Stimulated activated CD4-positive, alpha-beta T cell treated with anti-CD3 and anti-CD28 coated beads, Interleukin-2, amount 100 ng/mL, for 48 hours (primary cell): ENCODE measurements at places on chromosomes 1 and 21.
A peak's percentile ranks its signal among the peaks of the same experiment; 100 is the strongest.

DNA sequence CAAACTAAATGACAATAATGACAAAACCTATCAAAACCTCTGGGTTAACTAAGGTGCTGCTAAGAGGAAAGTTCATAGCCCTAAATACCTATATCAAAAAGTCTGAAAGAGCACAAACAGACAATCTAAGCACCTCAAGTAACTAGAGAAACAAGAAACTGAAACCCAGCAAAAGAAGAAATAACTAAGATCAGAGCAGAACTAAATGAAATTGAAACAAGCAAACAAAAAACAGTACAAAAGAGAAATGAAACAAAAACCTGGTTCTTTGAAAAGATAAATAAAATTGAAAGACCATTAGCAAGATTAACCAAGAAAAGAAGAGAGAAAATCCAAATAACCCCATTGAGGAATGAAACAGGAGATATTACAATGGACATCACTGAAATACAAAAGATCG is 44.8 kb upstream of the KIAA0040 start:
- DNase-seq, result no peak

GRCh38 chr1:166295656-166296055 is 128.9 kb upstream of the FAM78B start:
- DNase-seq, result no peak

DNA sequence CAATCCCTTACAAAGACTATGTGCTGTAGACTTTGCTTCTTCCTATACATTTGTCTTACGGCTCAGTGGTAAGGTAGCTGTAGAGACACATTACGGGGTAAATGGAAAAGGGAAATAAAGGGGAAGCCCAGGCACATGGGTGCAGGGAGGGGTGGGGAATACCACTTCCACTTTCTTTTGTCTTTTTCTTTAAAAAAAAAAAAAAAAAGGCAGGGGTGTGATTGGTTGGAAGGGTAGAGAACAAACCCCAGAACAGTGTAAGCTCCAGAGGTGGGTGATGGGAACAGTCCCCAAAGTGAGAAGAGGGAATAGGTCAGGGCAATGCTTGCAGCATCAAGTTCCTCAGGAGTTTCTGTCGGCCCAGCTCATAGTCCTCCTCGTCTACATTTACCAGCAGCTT is 3.9 kb downstream of the NIT1 start:
- DNase-seq, result no peak

DNA sequence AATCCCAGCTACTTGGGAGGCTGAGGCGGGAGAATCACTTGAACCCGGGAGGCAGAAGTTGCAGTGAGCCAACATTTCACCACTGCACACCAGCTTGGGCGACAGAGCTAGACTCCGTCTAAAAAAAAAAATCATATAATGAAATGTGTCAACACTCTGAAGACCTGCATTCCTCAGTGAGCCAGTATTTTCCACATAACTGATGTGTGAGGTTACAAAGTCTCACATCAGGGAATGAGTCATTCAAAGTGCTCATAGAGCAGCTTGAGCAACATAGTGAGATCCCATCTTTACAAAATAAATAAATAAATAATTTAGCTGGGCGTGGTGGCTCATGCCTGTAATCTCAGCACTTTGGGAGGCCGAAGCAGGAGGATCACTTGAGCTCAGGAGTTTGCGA is 65.5 kb downstream of the CASZ1 start:
- no peak for DNase-seq

DNA sequence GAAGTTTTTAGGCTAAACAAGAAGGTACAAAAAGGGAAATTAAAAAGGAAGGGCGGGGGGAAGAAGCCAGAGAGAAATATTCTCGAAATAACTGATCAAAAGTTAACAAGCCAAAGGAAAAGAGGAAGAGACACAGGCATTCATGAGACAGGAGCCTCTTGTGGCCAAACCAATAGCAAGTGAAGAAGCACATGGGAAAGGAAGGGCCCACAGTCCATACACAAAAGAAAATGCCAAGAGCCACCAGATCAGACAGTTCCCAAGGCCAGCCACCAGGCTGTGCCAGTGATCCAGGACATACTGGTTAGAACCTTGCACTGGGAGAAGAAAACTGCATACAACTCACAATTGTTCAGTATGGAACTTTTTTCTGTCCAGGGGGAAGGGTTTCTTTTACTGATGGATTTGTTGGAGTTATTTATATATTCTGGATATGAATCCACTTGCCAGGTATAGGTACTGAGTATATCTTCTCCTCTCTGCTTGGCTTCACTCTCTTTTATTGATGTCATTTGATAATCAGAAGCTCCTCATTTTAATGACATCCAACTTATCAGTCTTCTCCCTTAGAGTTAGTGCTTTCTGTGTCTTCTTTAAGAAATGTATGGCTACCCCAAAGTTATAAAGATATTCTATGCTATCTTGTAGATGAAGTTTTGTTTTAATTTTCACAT is 76.8 kb downstream of the CD46 start:
- peak; percentile 51 for DNase-seq

DNA sequence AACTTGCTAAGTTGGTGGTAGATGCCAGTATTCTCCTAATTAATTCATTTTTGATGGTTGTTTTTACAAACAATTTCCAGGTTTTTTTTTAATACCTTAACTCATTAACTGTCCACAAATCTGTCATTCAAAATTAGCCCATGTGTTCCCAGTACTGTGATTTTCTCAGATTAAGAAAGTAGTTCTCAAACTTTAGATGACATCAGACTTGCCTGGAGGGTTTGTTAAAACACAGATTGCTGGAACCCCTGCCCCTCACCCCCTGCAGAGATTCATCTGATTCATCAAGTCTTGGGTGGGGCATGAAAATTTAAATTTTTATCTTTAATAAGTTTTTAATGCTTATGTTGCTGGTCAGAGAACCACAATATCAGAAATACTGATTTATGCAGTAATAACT is 130.5 kb downstream of the BACH1 start:
- no peak for DNase-seq

DNA sequence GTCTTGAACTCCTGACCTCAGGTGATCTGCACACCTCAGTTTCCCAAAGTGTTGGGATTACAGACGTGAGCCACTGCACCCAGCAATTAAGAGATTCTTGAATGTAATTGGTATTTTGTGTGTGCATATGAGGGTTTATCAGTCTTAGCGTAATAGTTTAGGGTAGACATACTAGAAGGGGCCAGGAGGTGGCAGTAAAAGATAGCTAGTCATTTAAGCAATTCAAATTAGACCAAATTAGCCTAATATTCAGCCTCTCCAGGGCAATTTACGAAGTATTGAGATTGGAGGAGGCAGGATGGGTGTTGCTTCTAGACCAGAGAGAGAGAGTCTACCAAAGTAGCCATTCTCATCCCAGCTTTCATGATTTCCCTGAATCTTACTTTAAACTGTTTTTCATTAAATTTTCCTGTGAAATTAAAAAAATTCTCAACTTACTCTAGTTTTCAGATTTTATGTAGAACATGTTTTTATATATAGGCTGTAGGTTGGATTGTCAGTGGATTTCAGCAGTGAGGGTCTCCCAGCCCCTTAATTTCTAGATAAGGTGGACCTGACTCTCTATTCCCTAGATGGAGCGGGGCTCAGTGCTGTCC is 119.7 kb downstream of the HHAT start:
- DNase-seq, result peak; percentile 22

DNA sequence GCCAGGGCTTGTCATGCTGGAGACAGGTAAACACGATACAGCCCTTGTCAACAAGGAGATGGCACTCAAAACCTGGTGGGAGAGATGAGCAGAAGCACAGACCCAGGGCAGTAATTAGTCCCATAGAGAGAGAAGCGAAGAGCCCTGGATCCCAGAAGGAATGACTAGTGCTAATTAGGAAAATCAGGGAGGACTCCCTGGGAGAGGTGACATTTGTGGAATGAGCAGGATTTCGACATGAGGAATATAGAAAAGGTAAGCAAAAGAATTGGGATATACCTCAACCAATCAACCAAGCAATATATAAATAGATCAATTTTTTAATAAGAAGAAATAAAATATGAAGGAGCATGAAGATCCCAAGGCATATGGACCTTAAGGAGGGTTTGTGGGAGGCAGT is 98.5 kb upstream of the GJB5 start:
- no peak for DNase-seq

- DNase-seq, result no peak
These were observed 346.6 kb upstream of the RUNX1 start for GRCh38 chr21:35395728-35396127.

GRCh38 chr1:30264672-30265025 is 458.7 kb downstream of the MATN1 start:
- DNase-seq, result no peak

DNA sequence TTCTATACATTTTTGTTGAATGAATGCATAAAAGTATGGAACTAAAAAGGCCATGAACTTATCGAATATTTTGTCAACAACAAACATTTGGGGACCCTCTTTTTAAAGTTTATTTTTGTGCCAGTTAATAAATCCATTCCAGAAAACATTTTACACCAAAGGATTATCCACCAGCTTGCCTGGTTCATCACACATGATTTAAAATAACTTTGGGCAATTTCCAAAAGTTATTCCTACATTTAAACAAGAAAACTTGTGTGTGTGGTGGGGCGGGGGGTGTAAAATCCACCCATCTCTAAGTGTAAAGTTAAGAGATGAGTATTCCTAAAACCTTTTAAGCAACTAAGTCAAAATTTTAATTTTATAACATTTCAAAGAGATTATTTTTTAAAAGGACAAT is 224.5 kb upstream of the SNX7 start:
- no peak for DNase-seq

- DNase-seq, result peak; percentile 34
These were observed 214.5 kb downstream of the VAV3 start for GRCh38 chr1:107750364-107750959.

GRCh38 chr1:82226186-82226505 is 425.4 kb downstream of the ADGRL2 start:
- no peak for DNase-seq

- peak; percentile 36 for DNase-seq
These were observed 77.6 kb upstream of the CHRM3 start for GRCh38 chr1:239308701-239309333.

- DNase-seq, result no peak
These were observed 153.2 kb downstream of the COQ8A start for GRCh38 chr1:227093309-227093708.

- no peak for DNase-seq
These were observed 76.3 kb downstream of the KRTAP19-8 start for GRCh38 chr21:30962013-30962412.

GRCh38 chr1:54950369-54951163 is 29.9 kb upstream of the TMEM61 start:
- peak; percentile 61 for DNase-seq

GRCh38 chr1:108644984-108645383 is 15.9 kb downstream of the HENMT1 start:
- DNase-seq, result no peak

DNA sequence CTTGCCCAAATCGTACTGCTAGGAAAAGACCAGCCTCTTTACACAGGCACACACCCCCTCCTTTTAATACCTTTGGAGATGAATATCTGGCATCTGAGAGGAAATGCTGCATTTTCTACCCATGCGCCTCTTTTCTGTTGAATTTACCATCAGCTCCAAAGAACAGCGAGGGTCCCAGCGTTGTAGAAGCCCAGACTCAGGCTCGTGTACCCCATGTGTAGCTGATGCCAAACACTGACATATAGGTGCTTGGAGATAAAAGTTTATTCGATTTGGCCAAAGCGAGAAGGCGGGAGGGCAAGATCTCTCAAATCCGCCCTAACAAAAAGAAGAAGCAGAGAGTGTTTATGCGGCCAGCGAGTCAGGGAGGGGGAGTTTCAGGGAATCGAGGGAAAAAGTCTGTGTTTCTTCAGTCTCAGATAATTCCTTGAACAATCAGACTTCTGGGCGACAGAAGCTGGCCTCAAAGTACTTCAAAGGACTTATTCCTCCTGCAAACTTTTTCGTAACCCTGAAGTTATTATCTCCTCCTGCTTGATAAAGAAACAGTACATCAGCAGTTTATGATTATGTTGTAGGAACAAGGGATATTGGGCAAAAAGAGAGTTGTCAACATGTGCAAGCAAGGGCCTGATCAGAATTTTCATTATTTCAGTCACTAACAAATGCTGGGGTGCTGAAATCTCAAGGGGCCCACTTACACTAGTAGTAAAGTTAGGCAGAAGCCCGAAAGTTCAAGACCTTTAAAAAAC is 642 bp upstream of the CREG1 start:
- DNase-seq, result no peak

GRCh38 chr21:44718571-44718970 is 7.2 kb upstream of the TSPEAR start:
- no peak for DNase-seq

DNA sequence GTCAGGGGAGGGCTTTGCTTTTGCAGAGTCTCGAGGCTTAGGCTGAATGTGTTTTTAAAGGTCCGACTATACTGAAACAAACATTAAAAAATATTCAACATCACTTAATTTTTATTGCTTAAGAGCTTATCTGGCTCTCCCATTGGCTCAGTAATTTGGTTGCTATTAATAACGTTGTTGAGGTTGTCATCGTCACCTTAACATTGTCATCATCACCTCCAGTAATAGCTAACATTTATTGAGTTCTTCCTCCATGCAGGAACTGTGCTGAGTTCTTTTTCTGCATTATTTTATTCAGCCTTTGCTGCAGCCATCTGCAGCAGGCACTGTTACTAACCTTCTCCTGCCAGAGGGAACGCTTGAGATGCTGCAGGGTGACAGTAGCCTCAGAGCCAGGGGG is 40.1 kb downstream of the ADARB1 start:
- no peak for DNase-seq
